Amniotic epithelial cell (primary cell): ENCODE measurements at places on chromosomes 13 and 19.

- DNase-seq, result no peak
These were observed 1141.0 kb upstream of the PRR20A start for GRCh38 chr13:55999709-56000108.

GRCh38 chr13:44303681-44304432, 69.8 kb upstream of the SERP2 start:
- DNase-seq, result no peak

GRCh38 chr19:1220976-1221903, 15.7 kb downstream of the STK11 start:
- peak; percentile 49 for DNase-seq

GRCh38 chr19:571566-571974, 826 bp upstream of the BSG start:
- DNase-seq, result peak; percentile 37

- no peak for DNase-seq
These were observed 5.0 kb downstream of the KLK4 start for GRCh38 chr19:50906217-50906616.

- DNase-seq, result no peak
These were observed 7.0 kb upstream of the TMEM161A start for GRCh38 chr19:19145281-19145680.

- peak; percentile 75 for DNase-seq
These were observed 69.2 kb downstream of the NALCN start for GRCh38 chr13:101346942-101347728.

DNA sequence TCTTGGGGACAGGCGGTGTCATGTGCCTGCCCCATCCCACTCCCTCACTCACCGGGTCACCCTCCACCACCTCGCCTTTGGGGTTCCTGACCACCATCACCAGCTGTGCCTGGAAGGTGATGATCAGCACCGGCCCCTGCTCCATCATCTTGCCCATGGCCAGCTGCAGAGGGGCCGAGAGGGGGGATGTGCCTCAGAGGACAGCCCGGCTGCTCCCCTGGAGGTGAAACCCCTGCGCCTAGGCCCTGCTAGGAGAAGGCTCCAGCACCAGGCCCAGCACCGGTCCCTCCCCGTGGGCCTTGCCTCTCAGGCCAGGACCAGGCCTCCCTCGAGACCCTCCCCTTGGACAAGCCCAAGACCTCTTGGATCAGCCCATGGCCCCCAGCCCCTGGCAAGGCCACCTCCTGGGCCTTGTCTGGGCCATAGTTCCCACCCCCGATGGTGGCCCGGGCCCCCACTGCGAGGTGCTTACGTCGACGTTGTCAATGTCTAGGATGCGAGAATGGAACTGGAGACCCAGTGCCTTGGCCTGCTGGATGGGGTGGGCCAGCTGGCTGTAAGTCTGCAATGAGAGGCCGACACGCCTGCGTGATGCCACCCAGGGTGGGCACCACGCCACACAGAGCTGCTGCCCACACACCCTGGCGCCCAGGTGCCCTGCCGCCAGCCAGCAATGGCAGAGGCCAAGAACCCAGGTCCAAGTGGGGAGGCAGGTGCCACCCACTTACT, 1.8 kb upstream of the CTXN1 start:
- DNase-seq, result no peak

DNA sequence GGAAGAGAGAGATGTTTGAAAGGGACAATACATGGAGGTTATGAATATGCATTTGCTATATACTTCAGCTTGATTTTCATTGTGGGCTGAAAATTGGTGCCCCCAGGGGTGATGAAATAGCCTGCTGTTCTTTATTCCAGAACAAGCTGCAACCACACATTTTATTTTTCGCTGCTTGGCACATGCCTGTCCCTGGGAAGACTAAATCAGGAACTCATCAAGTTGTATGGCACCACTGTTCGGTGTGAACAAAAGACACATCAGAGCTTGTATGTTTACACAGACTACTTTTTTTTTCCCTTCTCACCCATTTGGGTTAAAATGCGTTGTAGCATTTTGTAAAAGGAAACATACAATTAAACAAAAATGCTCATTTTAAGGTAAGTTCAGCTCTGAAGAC, 230.7 kb downstream of the NALCN start:
- no peak for DNase-seq

GRCh38 chr19:1428738-1429391, 9.3 kb upstream of the RPS15 start:
- no peak for DNase-seq

GRCh38 chr13:87792878-87793277, 121.7 kb downstream of the SLITRK5 start:
- DNase-seq, result no peak

- DNase-seq, result no peak
These were observed 168.3 kb upstream of the SLITRK1 start for GRCh38 chr13:84050536-84050935.

GRCh38 chr19:44890366-44891015, 563 bp upstream of the TOMM40 start:
- DNase-seq, result peak; percentile 100

- DNase-seq, result peak; percentile 52
These were observed 43.6 kb upstream of the SACS start for GRCh38 chr13:23477101-23477500.

- DNase-seq, result peak; percentile 58
These were observed 18.3 kb downstream of the GPC6 start for GRCh38 chr13:93244918-93245280.
